ENCODE measurements at places on chromosomes 2 and 18. TPM values are rescaled to one million over a fixed set of nuclear protein-coding genes. Genes with fewer than 3 reads are reported as not detected.

DNA sequence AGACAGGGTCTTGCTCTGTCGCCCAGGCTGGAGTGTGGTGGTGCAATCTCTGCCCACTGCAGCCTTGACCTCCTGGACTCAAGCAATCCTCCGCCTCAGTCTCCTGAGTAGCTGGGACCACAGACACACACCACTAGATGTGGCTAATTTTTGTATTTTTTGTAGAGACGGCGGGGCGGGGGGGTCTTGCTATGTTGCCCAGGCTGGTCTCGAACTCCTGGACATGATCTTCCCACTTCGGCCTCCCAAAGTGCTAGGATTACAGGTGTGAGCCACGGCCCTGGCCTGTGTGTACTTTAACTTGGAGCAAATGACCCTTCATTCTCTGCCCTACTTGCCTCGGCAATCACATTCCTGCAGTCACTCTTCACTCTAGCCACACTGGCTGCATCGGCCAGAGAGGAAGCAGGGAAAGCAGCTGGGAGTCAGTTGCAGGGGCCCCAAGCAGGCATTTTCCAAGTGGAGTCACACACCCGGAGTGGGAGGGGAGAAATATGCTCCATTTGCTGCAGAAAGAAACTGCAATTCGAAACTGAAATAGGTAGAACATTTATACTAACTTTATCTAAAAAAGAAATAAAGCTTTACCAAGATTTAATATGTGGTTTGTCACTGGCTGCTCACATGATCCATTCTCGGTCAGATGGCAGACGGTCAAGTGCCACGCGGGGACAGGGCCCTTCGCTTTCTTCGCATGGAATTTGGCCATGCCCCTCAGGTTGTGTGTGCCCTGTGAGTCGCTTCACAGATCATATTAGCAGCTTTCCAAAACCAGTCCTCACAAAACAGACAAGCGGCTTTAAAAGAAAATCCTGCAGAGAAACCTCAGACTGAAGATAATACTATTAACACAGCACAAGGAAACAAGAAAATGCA is 37.1 kb downstream of the FAM161A start:
- DNase-seq, result no peak

- DNase-seq, result no peak
Observed at GRCh38 chr2:55063713-55064323, 13.6 kb upstream of the RTN4 start.

GRCh38 chr2:97661927-97662326 is 1.9 kb downstream of the ACTR1B start:
- DNase-seq, result no peak

GRCh38 chr2:239329972-239330572 is 70.7 kb downstream of the HDAC4 start:
- DNase-seq, result no peak

- no peak for DNase-seq
Observed at GRCh38 chr2:196500686-196501431, 138.7 kb upstream of the CCDC150 start.

DNA sequence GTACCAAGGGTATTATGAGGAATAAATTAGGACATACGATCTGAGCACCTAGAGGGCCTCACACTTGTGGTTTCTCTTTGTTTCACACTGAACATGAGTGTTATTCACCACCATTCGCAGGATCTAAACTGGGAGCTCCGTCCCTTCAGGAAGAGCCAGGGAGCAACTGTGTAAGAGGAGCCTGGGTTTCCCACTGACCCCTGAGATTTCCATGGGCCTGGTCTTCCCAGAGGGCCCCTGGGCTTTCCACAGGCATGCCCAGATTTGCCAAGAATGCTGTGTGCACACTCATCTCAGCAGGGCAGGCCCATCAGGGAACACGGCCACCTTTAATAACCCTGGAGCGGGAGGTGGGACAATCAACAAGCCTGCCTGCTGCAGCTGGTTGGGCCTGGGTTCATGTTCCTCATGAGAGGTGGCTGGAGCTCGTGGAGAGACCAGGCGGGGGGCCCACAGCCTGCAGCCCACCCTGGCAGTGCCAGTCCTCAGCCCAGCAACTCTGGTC is 416.8 kb upstream of the MYT1L start:
- DNase-seq, result no peak

GRCh38 chr18:39460136-39460535 is 1894.5 kb upstream of the CELF4 start:
- DNase-seq, result no peak

DNA sequence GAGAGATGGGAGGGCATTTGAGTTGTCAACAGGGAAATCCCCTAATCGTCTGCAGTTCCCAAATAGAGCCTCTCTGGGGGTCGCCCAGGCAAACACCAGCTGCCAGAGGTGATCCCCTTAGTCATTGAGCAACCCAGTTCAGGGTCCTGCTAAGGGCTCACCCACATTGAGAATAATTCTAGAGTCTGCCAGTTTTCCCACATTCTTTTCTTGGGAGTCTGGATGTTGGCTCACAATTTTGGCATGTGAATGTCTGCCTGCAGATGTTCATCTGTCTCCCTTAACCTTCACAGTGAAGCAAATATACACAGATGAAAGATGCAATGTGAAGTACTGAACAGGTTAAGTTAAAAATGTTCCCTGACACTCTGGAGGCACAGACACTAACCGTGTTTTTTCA is 11.4 kb upstream of the SMIM21 start:
- DNase-seq, result no peak

- no peak for DNase-seq
Observed at GRCh38 chr18:2212598-2213205, 358.6 kb downstream of the METTL4 start.

GRCh38 chr2:3300224-3300995 is 77.2 kb downstream of the EIPR1 start:
- no peak for DNase-seq

DAW1 gene
- not detected for total RNA-seq

FBXO15 gene
- total RNA-seq, result 4.9 TPM

NYAP2 gene
- 0.17 TPM for total RNA-seq

NT5C1B gene
- not detected for total RNA-seq

IGFBP2 gene
- not detected for total RNA-seq

CREG2 gene
- total RNA-seq, result not detected

GNAL gene
- 0.80 TPM for total RNA-seq
